ENCODE measurements at places on chromosomes 7 and 10. TPM values are rescaled to one million over a fixed set of nuclear protein-coding genes. Genes with fewer than 3 reads are reported as not detected.

DNA sequence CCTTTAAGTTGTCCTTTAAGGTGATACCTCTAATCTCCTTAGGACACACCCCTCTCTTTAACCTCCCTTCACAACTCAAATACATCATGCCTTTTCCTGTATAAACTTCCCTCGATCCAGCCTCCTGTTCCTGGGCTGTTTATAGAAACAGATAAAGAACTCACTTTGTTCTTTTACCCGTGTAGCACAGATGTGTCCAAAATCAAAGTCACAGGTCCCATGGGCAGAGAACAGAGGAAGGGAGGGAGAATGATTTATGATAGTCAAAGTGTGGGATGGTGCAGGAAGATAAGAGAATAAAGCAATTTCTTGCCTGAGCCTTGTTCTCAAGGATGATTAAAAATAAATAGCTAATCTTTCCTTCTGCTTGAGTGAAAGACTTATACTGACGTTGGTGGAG, 50.3 kb upstream of the CABCOCO1 start:
- no peak for DNase-seq

- no peak for DNase-seq
These were observed 5.9 kb downstream of the ZKSCAN1 start for GRCh38 chr7:100021297-100021696.

LIPJ gene
- not detected for total RNA-seq

GRCh38 chr7:68622500-68622899, 975.8 kb upstream of the AUTS2 start:
- no peak for DNase-seq

ACTL6B gene
- not detected for total RNA-seq

PGAM2 gene
- not detected for total RNA-seq

DNA sequence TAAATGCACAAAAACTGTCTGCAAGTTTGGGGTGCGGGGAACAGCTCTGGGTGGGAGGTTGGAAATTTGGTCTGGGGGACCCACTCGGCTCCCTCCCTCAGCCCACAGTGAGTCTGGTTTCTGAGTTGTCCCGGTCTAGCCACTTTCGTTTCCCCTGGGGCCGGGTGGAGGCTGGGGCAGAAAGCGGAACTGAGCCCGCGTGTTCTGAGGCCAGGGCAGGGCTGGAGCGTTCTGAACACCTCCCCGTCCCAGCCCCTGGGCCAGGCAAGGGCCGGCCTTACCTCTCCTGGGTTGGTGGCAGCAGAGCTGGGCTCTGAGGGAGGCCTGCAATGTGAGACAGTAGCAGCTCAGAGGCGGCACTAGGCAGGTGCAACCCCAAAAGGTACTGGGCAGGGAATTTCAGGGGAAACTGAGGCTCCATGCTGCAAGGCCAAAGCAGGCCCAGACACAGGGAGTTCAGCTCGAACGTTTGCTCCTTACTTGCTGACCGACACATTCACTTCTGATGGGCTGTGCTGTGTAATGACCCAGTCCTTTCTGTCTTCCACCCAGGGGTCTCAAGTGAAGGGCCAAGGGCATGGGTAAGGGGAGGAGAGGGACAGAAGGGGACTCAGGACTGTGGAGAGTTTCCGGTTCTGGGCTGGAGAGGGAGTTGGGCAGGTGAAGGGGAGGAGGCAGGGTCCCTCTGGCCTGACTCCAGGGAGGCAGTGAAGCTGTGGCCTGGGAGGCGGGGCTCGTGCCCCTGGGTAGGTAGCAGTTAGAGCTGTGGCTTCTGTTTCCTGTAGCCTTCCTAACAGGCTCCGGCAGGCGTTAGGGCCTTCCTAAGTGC, 3.0 kb downstream of the IRF5 start:
- peak; percentile 59 for DNase-seq

FAM241B gene
- total RNA-seq: 2.7 TPM

DNA sequence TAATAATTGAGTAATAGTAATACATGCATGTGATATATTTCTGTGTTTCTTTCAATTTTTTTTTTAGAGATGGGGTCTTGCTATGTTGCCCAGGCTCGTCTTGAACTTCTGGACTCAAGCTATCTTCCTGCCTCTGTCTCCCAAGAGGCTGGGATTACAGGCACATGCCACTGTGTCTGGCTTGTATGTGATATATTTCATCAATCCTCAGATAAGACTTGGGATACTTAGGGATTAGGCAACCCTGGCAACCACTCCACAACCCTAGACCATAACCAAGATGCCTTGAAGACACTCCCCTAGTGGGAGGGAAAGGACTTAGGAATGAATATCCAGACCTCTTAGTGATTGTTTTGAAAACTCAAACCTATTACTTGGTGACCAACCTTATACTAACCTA, 154.8 kb downstream of the CCDC3 start:
- DNase-seq: no peak

NME8 gene
- total RNA-seq: not detected

SEMA3C gene
- total RNA-seq: not detected

DNA sequence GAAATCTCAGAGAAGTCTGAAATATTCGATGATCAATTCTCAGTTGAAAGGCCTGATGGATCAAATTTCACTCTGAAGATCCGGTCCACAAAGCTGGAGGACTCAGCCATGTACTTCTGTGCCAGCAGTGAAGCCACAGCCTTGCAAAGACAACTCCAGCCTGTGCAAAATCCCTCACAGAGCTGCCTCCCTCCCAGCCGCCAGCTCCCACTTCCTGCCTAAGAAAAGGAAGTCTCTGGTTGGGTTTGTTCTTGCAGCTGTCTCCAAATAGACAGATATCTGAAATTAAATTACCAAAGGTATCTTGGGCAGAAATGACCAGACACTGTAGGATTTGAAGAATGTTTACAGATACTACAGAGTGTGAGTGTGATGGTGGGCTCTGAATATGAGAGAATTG, 43.4 kb upstream of the PRSS58 start:
- no peak for DNase-seq

DNA sequence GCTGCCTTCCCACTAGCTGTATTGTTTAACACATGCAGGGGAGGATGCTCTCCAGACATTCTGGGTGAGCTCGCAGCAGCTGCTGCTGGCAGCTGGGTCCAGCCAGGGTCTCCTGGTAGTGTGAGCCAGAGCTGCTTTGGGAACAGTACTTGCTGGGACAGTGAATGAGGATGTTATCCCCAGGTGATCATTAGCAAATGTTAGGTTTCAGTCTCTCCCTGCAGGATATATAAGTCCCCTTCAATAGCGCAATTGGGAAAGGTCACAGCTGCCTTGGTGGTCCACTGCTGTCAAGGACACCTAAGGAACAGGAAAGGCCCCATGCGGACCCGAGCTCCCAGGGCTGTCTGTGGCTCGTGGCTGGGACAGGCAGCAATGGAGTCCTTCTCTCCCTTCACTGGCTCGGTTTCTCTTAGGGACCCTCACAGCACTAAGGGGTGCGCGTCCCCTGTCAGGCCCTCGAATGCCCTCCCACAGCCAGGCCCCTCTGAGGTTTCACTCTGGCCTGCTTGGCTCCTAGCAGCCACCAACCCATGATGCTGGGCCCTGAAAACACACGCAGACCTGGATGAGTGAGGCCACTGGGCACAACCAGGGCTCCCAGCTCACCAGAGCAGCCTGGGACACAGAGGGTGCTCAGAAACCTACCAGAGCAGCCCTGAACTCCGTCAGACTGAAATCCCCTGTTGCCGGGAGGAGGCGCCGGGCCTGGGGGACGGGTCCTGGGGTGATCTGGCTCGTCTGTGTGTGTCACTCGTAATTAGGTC, 173.0 kb upstream of the LANCL2 start:
- DNase-seq: peak; percentile 12

- no peak for DNase-seq
These were observed 12.7 kb upstream of the SNX8 start for GRCh38 chr7:2326951-2327350.

GRCh38 chr7:55132890-55133551, 114.2 kb downstream of the EGFR start:
- no peak for DNase-seq

MYOZ1 gene
- not detected for total RNA-seq

FKBP6 gene
- not detected for total RNA-seq

- DNase-seq: no peak
These were observed 136.5 kb downstream of the ADARB2 start for GRCh38 chr10:1600861-1601260.

- DNase-seq: no peak
These were observed 48.8 kb downstream of the SEMA3C start for GRCh38 chr7:80869821-80870751.

CYP3A4 gene
- total RNA-seq: not detected

Data from activated CD4-positive, alpha-beta memory T cell treated with anti-CD3 and anti-CD28 coated beads, Interleukin-2, amount 10 ng/mL, durations not matched to agents 7 days and 5 days (primary cell).